ENCODE measurements at places on chromosomes 4 and X.

- DNase-seq: no peak
Measured at GRCh38 chr4:39637221-39637585, 1.5 kb downstream of the SMIM14 start.

DNA sequence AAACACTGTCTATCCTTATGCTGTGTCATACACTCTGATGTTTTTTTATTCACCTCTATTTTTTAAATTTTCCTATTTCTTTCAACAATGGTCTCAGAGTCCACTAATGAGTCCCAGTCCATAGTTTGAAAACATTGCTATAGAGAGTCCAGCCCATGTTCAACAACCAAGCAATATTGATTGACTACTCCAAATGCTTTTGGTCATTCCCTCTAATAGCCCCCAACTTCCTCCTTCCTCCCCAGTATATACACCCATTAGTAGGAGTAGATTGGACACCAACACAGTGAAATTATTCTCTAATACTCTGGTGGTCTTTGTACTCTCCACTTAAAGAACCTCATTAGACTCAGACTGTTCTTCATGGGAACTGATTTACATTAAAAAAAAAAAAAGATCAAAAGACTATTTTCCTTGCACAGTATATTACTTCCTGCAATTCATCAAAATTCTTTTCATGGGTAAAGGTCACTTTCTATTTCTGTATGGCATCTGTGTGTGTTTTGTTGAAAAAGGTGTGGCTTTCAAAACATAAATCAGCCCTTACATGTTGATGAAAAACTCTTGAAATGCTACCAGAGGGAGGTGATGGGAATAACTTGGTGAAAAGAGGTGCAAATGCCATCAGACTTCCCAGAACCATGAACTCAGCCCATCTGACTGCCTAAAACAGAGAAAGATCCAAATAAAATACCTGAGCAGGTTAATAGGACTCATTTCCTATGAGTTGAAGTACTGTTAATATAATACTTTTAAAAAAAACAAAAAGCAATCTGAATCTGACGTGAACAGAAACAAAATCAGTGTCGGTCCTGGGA, 250.3 kb upstream of the KLF3 start:
- DNase-seq: no peak

- peak; percentile 7 for DNase-seq
Measured at GRCh38 chrX:155148724-155149537, 67.3 kb upstream of the VBP1 start.

GRCh38 chr4:140222171-140222570, 68.2 kb upstream of the MAML3 start:
- DNase-seq: no peak

DNA sequence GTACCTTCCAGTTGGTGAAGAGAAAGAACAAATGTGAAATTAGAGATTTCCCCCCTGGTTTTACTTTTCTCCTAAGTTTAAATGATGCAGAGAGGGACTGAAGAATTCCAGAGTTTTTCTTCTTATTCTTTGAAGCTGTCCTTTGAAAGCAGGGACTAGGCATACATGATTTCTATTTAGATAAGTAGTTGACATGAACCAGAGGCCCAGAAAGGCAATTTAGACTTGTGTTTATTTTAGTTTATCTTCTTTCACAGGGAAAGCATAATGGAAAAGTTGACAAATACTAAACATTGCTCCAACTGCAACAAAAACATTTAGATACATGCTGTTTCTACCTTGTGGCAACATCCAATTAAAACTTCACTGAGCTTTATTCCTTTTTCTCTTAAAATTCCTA, 32.0 kb downstream of the PTPN13 start:
- DNase-seq: no peak

GRCh38 chr4:10530137-10530786, 73.0 kb upstream of the ZNF518B start:
- no peak for DNase-seq

GRCh38 chr4:107255114-107255513, 219.0 kb upstream of the DKK2 start:
- DNase-seq: no peak

- no peak for DNase-seq
Measured at GRCh38 chrX:115023811-115024210, 6.4 kb upstream of the IL13RA2 start.

DNA sequence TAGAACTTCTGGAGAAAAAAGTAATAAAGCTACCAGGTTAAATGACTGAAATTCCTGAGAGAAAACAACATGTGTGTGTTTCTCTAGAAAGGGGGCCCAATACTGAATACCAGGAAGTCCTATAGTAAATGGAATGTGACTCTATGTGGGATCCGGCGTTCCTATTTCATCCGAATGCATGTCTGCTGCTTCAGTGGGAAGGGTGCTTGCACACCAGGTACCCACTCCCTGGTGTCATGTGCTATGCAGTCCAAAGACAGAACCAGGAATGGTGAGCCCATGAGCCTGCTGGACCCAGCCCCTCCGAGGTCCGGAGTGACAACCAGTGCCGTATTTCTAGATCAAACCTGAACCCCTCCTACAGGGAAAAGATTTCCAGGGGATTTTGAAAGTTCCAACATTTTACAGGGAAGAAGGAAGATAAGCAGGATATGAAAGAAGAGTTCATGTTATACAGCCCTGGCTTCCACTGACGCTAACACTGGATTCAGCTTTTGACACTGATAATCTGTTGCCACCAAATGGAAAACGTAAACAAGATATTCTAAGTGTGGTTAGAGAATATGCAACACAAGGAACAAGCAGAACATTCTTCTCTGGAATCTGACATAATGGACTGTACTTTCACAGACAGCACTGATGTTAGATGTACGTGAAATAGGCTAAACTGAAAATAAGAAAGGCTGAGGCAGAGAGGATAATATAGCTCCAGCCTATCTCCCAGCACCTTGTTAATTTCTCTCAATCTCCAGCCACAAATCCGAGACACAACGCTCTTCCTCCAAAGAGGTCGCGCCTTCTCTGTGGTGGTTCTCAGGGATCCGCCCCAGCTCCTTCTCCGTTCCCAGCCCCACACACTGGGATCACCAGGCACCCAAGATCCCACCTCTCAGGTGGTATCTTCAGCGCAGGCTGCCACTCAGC, 725 bp upstream of the CXCL1 start:
- DNase-seq: peak; percentile 21

DNA sequence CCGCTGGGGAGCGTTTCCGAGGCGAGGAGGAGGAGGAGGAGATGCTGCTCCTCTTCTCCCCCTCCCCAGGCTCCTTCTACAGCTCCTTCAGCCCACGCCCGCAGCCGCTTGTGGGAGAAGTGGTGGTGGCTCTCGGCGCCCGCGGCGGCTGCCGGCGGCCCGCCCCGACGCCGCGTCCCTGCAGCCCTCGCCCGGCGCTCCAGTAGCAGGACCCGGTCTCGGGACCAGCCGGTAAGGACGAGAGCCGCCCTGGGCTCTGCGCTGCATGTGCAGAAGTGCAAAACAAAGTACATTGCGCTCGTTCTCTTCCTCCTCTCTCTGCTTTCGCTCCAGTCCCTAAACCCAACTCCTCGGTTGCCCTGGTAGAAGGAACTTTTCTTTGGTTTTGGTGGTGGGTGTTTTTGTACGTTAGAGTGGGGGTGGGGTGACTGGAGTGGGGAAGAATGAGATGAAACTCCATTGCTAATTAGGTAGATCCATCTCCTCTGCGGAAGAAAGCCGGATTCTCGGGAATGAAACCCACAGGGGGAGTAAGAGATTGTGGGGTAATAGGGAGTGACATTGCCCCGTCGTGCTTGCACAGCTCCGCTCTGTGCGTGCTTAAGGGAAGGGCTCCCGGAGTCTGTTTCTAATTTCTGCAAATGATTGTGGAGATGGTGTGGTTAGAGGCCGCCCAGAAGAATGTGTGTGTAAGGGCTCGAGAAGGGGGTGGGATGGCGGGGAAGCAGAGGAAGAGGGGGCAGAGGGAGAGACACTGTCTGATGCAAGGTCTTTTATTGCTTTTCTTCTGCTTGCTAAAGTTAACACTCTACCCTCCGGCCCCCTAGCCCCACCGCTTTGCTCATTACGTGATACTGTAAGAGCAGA, 677 bp downstream of the PTPN13 start:
- peak; percentile 38 for DNase-seq

GRCh38 chr4:21858971-21859370, 89.6 kb downstream of the KCNIP4 start:
- no peak for DNase-seq

- DNase-seq: peak; percentile 18
Measured at GRCh38 chrX:57821703-57822387, 88.4 kb downstream of the ZXDA start.

GRCh38 chr4:150447356-150447755, 134.6 kb upstream of the MAB21L2 start:
- DNase-seq: no peak

DNA sequence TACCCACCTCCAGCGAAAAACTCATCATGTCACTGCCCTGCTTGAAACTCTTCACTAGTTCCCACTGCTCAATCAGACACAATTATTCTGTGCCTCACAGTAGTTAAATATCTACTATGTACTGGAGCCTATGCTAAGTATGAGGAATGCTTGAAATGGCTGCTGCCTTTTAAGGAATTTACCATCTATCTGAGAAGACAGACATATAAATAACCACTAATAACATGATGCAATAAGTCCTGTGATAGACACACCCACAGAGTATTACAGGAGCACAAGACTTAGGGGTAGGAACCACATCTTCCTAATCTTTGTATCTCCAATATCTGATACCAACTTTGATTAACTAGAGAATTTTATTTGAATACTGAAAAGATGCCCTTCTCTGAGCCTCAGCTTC, 21.1 kb downstream of the SLC25A53 start:
- no peak for DNase-seq

DNA sequence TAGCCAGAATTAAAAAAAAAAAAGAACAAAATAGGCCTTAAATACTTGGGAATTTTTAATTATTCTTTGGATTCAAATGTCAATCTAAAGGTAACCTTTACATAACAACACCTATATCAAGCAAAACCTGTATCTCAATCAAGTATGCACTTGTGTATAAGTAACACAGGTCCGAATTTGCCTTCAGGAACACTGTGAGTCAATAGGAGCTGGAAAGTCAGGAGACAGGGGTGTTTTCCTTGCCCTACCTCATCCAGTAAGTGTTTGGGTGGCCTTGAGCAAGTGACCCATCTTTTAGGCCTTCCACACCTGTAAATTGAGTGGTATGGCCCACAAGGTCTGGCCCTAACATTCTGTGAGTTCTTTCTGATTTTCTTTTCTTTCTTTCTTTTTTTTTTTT, 40.8 kb upstream of the VEGFD start:
- no peak for DNase-seq

DNA sequence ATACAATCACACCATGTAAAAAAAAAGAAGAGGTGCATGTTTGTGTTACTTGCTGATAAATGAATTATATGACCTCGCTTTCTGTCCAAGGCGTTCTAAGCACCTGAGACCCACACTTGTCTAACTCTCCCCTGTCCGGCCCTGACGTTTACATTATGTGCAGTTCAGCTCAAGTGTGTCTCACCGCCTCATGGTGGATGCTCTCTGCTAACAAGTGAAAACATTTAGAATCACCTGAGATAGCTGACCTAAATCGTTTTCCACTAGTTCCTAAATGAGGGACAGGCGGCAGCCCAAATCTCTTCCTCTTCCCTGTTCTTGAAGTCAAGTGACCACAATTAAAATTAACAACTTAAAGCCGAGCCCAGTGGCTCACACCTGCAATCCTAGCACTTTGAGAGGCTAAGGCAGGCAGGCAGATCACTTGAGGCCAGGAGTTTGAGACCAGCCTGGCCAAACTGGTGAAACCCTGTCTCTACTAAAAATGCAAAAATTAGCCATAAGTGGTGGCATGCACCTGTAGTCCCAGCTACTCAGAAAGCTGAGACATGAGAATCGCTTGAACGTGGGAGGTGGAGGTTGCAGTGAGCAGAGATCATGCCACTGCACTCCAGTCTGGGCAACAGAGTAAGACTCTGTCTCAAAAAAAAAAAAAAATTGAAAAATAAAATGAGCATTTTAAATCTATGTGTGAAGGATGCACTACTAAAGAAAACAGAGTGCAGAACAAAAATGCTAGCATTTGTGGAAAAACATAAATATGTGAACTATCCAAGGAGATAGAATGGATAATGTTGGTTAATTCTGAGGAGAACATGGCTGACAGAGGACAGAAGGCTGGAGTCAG, 3.9 kb upstream of the TIFA start:
- DNase-seq: no peak

- no peak for DNase-seq
Measured at GRCh38 chr4:57131849-57132742, 21.9 kb upstream of the IGFBP7 start.

GRCh38 chrX:22559506-22559905, 286.8 kb downstream of the CBLL2 start:
- no peak for DNase-seq

DNA sequence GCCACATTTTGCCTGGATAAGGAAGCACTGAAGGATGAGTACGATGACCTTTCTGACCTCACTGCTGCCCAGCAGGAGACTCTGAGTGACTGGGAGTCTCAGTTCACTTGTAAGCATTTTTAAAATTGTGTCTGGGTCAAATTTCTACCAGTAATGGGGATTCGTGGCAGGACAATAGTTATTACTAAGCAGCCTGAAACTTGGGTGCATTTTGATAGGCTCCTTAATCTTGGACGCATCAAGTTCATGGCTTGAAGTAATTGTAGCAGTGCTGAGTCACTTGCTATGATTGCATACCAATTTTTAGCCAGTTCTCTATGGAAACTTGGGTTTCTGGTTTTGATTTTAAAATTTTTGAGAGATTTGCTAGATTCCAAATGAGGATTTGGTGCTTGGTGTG, 4.3 kb downstream of the PGRMC1 start:
- DNase-seq: no peak

DNA sequence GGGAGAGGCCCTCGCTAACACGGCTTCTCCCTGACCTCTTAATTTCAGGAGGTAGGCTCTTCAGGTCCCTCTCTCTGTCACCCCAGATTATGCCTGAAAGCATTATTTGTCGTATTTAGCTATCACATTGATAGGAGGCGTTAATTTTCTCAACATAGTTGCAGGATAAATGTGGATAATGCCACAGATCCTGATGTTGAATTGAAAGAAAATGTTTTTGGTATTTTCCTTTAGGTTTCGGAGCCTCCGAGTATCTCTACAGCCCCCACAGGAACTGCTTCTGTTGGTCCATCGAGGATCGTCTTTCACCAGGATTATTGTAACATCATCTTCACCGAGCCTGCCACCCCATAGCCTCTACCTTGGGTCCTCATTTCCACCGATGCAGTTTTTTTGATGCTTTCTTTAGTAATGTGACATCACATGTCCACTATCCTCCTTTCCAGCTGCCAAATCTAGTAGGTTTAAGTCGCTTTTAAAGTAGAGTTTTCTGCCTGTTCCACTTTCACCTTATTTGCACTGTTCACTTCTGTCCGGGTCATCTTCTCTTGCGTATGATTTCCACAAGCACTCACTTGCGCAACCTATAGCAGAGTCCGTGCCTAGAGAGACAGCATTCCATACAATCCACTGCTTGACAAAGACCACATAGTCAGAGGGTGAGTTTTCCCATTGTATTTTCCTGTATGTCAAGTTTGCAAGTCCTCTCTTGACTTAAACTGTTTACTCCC, 665 bp downstream of the TIGD2 start:
- no peak for DNase-seq

- DNase-seq: no peak
Measured at GRCh38 chr4:92433272-92433758, 129.5 kb downstream of the GRID2 start.

- DNase-seq: no peak
Measured at GRCh38 chr4:20086799-20087521, 164.7 kb upstream of the SLIT2 start.

- DNase-seq: no peak
Measured at GRCh38 chrX:32842053-32842452, 369.3 kb downstream of the DMD start.

All from GM20000 (cell line).